ENCODE measurements at places on chromosomes 16 and 17.

GRCh38 chr16:21279501-21279900 is 1.4 kb upstream of the CRYM start:
- DNase-seq, result no peak

GRCh38 chr17:59627770-59628171 is 8.1 kb downstream of the CLTC start:
- no peak for DNase-seq

GRCh38 chr16:76503091-76503490 is 225.9 kb downstream of the CNTNAP4 start:
- DNase-seq, result no peak

DNA sequence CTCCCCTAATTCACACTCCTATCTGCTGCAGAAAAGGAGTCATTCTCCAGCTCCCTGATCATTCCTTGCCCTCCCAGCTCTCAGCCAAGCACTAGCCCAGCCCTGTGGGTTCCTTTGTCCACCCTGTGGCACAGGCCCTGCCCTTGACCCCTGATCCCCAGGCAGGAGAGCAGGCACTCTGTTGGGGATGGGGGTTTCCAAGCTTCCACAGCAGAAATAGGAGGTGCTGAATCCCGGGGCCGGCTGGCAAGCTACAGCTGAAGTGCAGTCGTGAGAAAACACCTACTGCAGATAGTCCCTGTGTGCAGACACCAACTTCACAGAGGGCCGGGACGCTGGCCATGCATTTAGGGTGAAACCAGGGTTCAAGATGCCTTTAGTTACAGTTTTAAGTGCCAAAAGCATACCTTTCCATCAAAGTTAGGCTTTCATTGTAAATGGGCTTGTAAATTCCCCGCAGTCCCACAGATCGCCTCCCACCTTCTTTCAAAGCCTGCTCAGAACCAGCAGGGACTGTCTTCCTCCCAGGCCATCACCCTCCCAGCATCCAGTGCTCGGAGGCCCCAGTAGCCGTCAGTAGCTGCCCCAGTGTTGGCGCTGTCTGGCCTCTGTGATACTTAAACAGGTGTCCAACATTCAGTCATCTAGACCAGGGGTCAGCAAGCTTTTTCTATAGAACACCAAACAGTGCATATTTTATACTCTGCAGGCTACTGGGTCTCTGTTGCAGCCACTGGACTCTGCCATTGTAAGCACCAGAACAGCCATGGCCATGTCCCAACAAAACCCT is 10.6 kb downstream of the CPSF4L start:
- DNase-seq, result no peak

DNA sequence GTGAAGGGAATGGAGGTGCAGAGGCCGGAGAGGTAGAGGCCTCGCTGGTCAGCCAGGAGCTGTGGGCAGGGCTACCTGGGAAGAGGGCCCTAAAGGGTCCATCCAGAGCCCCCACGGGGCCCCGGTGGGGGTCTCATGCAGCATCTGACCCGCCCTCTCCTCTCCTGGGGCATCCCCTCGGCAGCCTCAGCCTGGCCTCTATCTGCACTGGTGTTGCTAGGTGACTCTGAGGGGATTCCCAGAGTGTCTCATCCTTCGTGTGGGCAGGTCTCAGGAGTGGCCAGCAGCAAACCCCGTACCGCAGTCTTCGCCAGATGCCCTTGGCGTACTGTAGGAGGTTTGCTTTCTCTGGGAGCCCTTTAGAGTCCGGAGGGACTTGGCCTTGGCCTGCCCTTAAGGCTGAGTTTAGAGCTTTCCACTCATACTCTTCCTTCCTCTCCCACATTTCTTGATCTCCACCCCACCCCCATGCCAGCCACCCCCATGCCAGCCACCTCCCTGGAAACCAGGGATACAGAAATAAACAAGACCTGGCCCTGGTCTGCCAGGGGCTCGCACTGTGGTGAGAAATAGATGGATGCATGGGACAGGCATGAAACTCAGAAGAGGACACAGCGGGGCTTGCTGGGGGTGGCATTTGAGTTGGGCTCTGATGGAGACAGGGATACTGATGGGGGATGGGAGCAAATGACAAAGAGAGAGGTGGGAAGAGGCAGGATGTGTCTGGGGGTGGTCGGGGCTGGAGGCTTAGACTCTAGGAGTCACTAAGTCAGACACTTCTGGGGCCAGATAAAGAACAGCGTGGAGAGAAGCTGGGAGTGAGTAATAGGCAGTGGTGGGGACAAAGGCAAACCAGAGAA is 9.9 kb downstream of the SLC5A10 start:
- no peak for DNase-seq

DNA sequence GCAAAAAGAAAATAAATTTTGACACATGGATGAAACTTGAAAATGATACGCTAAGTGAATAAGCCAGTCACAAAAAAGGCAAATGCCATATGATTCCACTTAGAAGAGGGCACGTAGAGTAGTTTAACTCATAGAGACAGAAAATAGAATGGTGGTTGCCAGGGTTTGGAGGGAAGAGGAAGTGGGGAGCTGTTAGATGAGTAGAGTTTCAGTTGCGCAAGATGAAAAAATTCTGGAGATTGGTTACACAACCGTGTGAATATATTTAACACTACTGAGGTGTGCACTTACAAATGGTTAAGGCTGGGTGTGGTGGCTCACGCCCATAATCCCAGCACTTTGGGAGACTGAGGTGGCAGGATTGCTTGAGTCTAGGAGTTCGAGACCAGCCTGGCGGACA is 93.4 kb upstream of the TMEM132E start:
- no peak for DNase-seq

- no peak for DNase-seq
Measured at GRCh38 chr17:20934288-20934687, 108.5 kb downstream of the USP22 start.

- DNase-seq, result no peak
Measured at GRCh38 chr16:47059991-47060390, 83.8 kb downstream of the NETO2 start.

DNA sequence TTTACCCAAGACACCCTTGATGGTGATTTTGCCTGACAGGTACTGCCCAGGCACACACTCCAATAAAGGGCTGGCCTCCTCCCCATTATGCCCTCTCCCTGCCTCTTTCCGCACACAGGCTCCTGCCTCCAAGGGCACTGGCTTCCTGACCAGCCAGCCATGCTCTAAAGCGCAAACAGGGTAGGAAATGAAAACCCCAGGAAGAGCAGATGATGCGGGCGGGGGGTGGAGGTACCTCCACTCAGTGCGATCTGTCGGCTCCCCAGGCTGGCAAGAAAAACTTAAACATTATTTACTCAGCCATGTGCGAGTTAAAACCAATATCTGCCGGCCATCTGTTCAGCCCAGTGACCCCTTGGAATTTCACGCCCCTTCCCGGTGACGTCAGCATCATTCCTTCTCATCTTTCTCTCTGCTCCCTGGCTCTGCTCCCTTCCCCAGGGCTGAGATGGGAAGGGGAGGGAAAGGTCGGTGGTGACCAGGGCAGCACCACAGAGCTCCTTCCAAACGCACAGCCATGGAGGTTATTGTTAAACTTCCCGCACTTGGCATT is 262.5 kb downstream of the CBLN1 start:
- no peak for DNase-seq

- no peak for DNase-seq
Measured at GRCh38 chr16:19102187-19102872, 11.4 kb upstream of the ITPRIPL2 start.

DNA sequence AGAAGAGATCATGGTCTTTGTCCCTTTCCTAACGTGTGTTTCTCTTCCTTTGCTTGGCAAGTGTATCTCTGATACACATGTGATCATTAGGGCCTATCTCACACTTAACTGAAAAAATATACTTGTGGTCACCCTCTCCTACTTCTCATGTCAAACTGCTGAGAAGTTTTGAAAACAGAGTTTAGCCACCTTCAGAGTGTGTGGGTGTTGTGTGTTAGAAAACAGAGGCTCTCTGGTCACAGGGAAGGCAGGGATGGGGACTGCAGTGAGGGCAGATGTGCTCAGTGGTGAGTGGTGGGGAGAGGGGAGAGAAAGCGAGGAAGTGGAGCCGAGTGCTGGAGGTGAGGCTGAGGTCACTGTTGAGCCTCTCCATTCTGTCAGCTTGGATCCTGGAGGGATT is 29.4 kb downstream of the GRB7 start:
- DNase-seq, result no peak

DNA sequence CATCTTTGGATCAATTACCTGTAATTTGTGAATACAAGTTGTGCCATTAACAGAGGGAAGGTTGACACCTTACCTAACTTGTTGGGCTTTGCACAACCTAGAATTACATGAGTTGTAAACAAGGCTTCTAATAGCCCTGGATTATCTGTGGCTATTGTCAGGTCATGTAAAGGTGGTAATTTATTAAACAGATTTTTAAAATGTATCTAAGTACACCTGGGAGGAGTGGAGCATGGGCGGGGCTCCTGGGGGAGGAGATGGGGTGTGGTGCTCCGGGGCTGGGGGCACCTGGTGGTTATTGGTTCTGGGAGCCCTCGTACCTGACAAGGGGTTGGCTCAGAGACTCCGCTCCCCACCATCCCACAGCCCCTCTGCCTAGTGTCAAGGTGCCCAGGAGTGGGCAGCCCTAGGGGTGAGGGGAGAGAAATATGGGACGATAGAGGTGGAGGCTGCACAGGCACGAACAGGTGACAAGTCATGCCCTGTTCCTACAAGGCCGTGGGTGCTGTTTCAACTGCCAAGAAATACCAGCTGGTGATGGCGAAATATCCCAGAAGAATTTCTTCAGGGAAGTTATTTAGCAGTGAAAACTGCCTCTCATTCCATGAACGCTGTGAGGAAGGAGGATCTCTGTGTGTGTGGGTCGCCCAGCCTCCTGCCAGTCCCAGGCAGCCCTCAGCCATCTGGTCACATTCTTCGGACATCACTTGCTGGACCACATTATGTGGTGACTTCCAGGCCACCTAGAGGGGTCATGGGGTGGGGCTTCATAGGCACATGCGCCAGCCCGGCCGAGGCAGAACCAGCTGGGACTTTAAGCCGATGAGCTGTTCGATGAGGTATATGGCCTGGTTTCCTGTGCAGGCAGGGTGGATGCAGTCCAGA is 55.5 kb upstream of the IRX3 start:
- no peak for DNase-seq

DNA sequence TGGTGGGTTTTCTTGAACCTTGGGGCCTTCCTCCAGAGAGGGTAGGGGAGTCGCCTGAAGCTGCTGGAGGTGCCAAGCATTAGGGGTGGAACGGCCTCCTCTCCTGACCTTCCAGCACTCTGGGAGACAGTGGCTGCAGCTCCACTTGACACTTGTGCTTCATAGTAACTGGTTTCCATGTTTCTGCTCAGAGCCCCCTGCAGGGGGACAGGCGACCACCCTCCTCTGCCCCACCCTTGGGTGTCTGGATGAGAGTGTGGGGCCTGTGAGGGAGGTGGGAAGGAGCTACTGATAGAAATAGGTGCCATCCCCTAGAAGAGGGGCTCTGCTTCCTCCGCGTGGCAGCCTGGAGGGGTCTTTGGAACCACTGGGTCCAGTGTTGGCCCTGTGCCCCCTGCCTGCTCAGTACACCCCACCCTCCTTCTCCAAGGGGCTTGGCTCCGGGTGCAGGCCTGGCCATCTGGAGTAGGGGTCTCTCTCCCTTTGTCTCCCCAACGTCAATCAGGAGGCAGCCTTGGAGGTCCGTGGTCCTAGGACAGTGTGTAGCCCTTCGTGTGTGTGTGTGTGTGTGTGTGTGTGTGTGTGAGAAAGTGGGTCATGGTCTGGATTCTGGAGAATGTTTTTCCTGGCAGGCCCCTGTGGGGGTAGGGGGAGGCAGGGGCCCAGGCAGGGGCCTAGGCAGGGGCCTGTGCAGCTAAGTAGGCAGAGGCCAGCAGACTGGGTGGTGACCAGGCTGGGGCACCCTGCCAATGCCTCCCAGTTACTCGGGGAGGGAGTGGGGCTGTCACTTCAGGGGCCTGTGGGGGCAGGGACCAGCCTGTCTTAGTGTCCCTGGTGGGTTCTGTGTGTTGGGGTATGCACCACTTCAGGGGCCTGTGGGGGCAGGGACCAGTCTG is 4.9 kb downstream of the LASP1 start:
- no peak for DNase-seq

DNA sequence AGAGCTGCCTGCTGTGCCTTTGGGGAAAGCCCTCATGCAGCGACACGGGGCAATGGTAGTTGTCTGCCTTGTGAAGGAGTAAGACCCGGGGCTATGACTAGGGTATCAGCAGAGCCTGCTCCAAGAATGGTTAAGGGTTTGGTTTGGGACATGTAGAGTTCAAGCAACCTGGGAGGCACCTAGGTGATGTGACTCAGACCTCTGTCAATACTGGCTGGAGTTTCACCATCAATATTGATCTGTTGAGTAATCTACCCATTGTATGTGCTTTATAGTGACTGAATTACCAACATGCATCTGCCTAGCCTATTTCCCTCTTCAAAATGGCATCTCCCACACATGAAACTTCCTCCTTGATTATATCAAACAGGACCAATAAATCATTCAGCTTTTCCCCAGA is 398.4 kb upstream of the HSBP1 start:
- no peak for DNase-seq

DNA sequence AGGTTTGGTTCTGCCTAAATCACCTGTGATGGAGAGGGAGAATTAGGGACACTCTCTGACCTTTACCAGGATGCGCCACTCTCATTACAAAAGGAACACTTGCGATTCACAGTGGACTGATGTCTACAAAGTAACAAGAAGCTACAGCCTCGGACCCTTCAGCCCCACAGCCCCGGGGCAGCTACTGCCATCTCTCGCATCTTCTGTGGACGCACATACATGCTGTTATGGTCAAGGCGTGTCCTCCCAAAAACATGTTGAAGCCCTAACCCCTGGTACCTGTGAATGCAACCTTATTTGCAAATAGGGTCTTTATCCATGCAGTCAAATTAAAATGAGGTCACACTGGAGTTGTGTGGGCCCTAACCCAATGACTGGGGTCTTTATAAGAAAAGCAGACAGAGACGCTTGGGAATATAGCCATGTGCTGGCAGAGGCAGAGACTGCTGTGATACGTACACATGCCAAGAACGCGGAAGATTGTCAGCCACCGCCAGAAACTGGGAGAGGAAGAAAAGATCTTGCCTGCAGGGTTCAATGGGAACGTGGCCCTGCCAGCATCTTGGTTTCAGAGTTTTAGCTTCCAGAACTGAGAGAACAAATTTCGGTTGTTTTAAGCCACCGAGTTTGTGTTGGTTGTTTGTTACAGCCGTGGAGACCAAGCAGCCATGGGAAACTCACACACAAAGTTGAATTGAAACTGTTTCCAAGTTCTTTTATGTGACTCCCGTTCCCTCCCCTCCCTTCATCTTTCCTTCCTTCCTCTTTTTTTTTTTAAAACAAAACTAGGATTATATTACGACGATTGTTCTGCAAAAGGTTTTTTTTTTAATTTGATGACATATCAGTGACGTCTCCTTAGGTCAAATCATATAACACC is 23.1 kb downstream of the ATP2C2 start:
- DNase-seq, result no peak

GRCh38 chr16:84562174-84562815 is 55.6 kb downstream of the COTL1 start:
- no peak for DNase-seq

DNA sequence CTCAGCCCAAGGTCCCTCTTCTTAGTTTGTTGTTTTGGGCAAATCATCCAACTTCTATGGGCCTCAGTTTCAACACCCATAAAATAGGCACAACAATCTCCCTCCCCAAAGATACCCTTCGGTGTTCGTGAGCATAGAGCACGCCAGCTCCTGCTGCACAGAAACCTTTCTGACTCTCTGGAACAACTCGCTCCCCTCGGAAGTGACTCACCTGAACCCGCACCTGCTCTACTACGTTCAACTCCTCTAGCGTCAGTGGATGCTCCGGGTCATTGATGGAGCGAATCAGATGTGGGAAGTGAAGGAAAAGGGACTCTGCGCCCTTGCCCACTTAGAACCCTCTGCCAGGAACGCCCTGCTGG is 445 bp downstream of the CIAO2B start:
- no peak for DNase-seq

GRCh38 chr16:2443555-2443954 is 14.3 kb downstream of the CCNF start:
- no peak for DNase-seq

GRCh38 chr16:85252014-85252413 is 139.7 kb upstream of the CIBAR2 start:
- DNase-seq, result no peak
